ENCODE measurements at places on chromosomes 3 and 15. TPM values are rescaled to one million over a fixed set of nuclear protein-coding genes. Genes with fewer than 3 reads are reported as not detected.

C2CD4A gene
- not detected for total RNA-seq

NCKIPSD gene
- 18.0 TPM for total RNA-seq

FOXB1 gene
- total RNA-seq, result not detected

IQCF5 gene
- not detected for total RNA-seq

RLBP1 gene
- total RNA-seq, result not detected

ARGFX gene
- total RNA-seq, result not detected

CD96 gene
- total RNA-seq, result not detected

MB21D2 gene
- 2.9 TPM for total RNA-seq

UBE2E2 gene
- 53.0 TPM for total RNA-seq

GOLGA6D gene
- not detected for total RNA-seq

IL5RA gene
- total RNA-seq, result not detected

CHDH gene
- under 0.01 TPM for total RNA-seq

ZDHHC19 gene
- total RNA-seq, result not detected

ARHGAP31 gene
- total RNA-seq, result 1.8 TPM

MRPL3 gene
- total RNA-seq, result 145 TPM

IRAK2 gene
- total RNA-seq, result 5.5 TPM

SPATA12 gene
- total RNA-seq, result not detected

DUOXA1 gene
- not detected for total RNA-seq

KLHL6 gene
- total RNA-seq, result not detected

CELSR3 gene
- 0.73 TPM for total RNA-seq

STAC gene
- 0.37 TPM for total RNA-seq

CHRM5 gene
- not detected for total RNA-seq

GOLGA6L9 gene
- 0.37 TPM for total RNA-seq

EEFSEC gene
- 6.3 TPM for total RNA-seq

CCR9 gene
- total RNA-seq, result not detected

GUCA1C gene
- total RNA-seq, result not detected

ITIH4 gene
- total RNA-seq, result under 0.01 TPM

ZMYND10 gene
- total RNA-seq, result 0.20 TPM

C3orf20 gene
- total RNA-seq, result not detected

ANKUB1 gene
- total RNA-seq, result not detected

CASR gene
- not detected for total RNA-seq

TMCO5A gene
- not detected for total RNA-seq

SLC7A14 gene
- total RNA-seq, result 2.0 TPM

IL16 gene
- 1.6 TPM for total RNA-seq

UROC1 gene
- total RNA-seq, result not detected

GOLGA8N gene
- total RNA-seq, result 2.2 TPM

CSPG4 gene
- 62.6 TPM for total RNA-seq

CCDC54 gene
- not detected for total RNA-seq

TRIM42 gene
- total RNA-seq, result not detected

CYP8B1 gene
- total RNA-seq, result not detected

KAT2B gene
- total RNA-seq, result 7.3 TPM

ADAMTS7 gene
- total RNA-seq, result 12.1 TPM

RBP2 gene
- not detected for total RNA-seq

TGM5 gene
- total RNA-seq, result not detected

MINAR1 gene
- 0.73 TPM for total RNA-seq

DAZL gene
- 0.37 TPM for total RNA-seq

DNASE1L3 gene
- total RNA-seq, result 1.5 TPM

FBLN2 gene
- 43.0 TPM for total RNA-seq

C3orf22 gene
- not detected for total RNA-seq

PDZRN3 gene
- 33.8 TPM for total RNA-seq

WDR49 gene
- 0.20 TPM for total RNA-seq

ALG1L2 gene
- 0.37 TPM for total RNA-seq

SST gene
- total RNA-seq, result not detected

AADACL2 gene
- not detected for total RNA-seq

B3GALNT1 gene
- 7.3 TPM for total RNA-seq

GRIP2 gene
- total RNA-seq, result not detected

CCDC50 gene
- total RNA-seq, result 52.2 TPM

CADM2 gene
- not detected for total RNA-seq

LRRC28 gene
- total RNA-seq, result 17.2 TPM

AHSG gene
- total RNA-seq, result not detected

Data from subcutaneous preadipocyte (primary cell).